ENCODE measurements at places on chromosomes 11 and 22.
A peak's percentile ranks its signal among the peaks of the same experiment; 100 is the strongest.

DNA sequence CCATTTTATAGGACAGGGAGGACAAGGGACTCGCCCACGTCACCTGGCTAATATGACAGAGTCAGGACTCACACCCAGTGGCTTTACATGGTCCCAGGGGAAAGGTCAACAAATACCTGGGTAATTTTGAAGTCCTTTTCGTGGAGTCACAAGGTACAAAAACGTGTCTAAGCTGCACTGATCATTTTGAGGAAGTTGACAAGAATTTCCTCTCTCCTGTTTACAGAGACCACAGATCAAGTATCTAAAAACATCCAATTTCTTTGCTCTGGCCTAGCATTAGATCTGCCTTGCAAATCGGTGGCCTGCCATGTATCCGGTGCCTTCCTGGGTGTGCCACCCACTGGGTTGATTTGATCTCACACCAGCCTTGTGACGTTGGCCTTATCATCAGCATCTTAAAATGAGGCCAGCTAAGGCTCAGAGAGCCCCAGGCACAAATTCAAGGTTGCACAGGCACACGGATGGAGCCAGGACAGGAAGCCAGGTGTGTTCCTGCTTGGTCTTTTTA, 17.6 kb downstream of the GDPD5 start:
- no peak for DNase-seq

GRCh38 chr11:91913407-91913806, 311.2 kb upstream of the FAT3 start:
- no peak for DNase-seq

DNA sequence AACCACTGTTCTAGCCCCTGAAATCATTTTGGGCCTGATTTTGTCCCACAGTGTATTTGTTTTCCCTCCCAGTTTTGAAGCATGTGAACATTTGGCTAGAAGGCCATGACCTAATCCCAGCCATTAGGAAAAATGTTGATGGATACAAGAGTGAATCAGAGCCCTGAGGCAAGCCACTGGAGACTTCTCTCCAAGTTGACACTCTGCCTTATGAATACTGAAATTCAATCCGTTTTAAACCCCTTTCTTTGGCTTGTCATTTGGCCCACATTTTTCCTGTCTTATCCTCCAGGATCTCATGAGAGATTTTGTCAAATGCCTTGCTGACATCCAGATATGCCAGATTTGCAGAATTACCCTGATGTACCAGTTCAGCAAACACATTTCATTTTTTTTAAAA, 158.8 kb downstream of the FAT3 start:
- peak; percentile 31 for DNase-seq

DNA sequence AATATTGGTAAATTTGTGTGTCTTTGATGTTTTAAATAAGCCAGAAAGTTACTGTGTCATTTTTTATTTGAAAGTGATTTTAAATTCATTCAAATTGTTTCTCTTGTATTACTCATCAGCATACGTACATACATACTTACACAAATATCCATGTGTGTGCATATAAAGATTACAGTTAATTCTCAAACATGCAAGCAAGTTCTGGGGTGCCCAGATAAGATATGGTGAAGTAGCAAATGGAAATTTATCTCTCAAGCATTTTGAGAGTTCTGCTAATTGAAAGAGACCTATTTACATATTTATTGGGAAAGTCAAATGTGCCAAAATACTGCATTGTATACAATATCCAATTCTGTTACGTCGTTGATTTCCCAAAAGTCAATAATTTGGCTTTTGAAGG, 1024.0 kb upstream of the CNTN5 start:
- DNase-seq = no peak

GRCh38 chr11:118007040-118007439, 20.8 kb downstream of the IL10RA start:
- no peak for DNase-seq

DNA sequence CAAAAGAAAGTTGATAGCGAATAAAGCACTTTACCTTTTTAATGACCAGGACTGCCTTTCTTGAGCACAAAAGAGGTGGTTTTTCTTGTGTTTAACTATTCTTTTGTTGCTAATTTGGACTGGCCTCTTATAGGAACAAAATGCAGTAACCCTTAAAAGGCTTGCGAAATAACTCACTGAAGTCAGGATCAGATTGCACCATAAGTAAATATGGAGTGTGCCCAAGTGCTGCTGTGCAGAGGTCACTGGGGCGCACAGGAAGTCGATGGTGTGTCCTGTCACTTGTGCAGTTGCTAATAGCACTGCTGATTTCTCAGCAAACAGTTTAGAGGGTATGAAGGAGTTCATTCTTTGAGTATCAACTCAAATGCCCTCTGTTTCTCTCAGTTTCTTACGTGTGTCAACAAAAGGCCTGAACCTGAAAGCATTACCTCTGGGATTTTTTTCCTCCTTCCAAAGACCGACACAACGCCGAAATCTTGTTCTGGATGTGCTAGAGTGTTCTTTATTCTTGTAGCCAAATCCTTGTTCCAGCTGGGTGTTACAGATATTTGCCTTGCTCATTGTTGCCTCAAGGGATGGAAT, 71.3 kb downstream of the ATXN10 start:
- DNase-seq = peak; percentile 22

DNA sequence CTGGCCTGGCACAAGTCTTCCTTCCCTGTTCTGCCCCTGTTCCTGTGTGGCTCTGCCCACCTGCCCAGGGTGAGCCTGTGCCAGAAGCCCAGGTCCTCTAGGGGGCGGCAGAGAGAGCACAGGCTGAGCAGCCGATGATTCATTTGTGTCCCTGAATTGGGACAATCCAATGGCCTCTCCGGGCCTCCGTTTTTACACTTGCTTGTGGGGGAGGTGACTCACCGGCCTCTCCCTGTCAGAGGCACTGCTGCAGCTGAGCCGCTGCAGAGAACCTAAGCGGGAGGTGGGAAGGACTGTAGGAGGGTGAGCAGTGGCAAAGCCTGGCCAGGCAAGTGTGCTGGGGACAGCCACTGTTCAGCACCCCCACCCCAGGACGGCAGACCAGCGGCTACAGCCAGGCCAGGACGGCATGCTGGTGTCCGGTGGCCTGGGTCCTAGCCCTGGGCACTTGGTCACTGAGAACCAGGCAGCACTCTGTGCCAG, 65.2 kb upstream of the LMO1 start:
- peak; percentile 45 for DNase-seq

GRCh38 chr11:4559527-4560440, 14.8 kb downstream of the OR52M1 start:
- no peak for DNase-seq

- no peak for DNase-seq
Observed at GRCh38 chr11:2351701-2352100, 25.4 kb upstream of the CD81 start.
